ENCODE measurements at places on chromosomes 2 and 18.
A peak's percentile ranks its signal among the peaks of the same experiment; 100 is the strongest.

- DNase-seq, result no peak
Measured at GRCh38 chr2:16223161-16223840, 283.0 kb downstream of the MYCN start.

- no peak for DNase-seq
Measured at GRCh38 chr2:85449214-85449588, 30.7 kb downstream of the SH2D6 start.

DNA sequence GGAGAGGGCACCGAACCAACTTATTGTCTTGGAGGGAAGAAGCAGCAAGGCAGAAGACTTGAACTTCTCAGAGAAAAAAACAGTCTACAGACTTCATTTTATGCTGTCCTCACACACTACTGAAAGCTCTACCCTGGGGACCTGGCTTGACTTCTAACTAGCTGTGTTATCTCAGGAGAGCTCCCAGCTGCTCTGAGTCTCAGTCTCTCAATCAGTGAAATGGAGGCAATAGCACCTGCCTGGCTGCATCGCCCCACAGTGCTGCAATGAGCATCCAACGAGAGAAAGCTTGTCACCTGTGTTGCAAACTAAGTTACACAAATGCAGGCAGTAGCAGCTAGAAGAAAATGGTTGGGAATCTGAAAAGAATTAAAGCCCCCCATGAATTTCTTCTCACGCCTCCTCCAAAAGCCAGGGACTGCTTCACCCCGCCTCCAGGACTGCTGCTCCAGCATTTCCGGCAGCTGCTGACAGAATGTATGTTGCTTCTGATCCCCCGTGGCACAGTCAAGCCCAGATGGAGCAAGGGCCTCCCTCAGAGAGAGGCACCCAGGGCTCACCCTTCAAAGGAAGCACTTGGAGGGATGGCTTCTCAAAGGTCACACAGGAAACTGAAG, 116.3 kb downstream of the BCL11A start:
- DNase-seq, result no peak

- peak; percentile 39 for DNase-seq
Measured at GRCh38 chr2:45651415-45652089, at the start of gene PRKCE. Gene PRKCE (plus strand): TSS chr2:45651675.

DNA sequence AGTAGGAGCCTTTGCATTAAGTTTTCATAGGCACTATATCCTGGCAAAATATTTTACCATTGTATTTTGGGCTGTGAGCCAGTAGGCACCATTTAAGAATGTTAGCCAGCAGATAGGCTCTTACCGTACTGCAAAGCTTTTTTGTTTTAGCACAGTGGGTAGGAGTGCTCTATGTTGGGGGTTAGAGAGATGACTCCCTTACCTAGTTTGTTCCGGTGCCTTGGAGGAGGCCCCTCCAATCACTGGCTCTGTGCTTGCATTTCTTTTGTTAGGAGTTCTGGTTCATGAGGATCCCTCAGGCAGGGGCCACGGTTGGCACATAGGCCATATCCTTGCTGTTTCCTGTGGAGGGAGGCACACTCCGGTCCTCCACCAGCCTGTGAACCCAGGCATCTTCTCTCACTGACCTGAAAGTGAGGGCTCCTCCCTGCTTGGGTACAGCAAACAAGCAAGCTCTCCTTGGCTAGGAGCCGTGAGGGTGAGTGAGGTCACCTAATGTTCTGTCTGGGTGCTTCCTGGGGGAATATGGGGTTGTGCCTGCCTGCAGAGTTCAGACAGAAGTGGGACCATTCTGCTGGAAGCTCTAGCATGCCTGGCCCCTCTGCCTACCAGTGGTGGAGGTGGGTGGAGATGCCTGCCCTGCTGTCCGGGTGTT, 29.8 kb downstream of the LTBP1 start:
- DNase-seq, result no peak

DNA sequence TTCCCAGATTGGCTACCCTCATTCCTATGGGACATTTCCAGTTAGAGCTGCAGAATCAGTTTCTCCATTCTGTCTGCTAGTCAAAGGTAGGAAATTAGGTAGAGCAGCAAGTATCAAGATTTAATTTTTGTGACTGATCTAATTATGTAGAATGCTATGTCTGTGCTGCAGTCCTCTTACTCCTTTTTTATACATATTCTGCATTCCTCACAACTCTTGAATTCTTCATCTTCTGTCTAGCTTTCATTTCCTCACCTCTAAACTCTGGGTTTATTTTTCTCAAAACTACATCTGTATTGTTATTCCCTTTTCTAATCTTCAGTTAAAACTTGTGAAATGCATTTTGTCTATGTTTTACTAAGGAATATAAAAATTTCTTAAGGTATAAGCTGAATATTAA, 8.6 kb downstream of the SGO2 start:
- no peak for DNase-seq
